AG10803 (cell line): ENCODE measurements at places on chromosomes 11 and 22.
A peak's percentile ranks its signal among the peaks of the same experiment; 100 is the strongest.

DNA sequence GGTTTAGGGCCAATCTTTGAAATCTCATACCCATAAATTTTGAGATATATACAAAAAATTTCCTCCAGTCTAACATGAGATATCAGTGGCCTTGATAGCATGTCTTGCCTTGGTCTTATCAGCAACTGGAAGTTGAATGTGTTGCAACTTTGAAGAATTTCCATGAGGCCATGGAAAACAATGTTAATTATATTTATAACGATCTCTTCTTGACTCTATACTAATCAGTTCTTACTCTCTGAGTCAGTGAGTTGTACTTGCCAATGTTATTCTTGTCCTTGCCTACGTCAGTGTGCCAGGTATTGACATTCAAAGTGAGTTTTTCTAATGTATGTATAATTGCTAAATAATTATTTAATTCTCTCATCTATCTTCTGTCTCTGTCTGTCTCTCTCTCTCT lies 535.1 kb downstream of the KCNA4 start:
- no peak for DNase-seq

DNA sequence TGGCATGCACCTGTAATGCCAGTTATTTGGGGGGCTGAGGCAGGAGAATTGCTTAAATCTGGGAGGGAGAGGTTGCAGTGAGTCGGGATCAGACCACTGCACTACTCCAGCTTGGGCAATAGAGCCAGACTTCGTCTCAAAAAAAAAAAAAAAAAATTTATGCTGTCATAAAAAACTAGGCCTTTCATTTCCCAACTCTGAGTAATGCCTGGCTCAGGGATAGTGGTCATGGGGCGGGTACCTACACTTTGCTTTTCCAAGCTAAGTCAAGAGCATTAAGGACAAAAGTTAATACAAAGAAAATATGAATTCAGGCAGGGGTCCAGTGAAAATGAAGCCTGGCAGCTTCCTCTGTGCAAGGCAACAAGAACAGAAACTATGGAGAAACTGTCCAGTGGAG lies 16.3 kb downstream of the CPSF7 start:
- peak; percentile 52 for DNase-seq

DNA sequence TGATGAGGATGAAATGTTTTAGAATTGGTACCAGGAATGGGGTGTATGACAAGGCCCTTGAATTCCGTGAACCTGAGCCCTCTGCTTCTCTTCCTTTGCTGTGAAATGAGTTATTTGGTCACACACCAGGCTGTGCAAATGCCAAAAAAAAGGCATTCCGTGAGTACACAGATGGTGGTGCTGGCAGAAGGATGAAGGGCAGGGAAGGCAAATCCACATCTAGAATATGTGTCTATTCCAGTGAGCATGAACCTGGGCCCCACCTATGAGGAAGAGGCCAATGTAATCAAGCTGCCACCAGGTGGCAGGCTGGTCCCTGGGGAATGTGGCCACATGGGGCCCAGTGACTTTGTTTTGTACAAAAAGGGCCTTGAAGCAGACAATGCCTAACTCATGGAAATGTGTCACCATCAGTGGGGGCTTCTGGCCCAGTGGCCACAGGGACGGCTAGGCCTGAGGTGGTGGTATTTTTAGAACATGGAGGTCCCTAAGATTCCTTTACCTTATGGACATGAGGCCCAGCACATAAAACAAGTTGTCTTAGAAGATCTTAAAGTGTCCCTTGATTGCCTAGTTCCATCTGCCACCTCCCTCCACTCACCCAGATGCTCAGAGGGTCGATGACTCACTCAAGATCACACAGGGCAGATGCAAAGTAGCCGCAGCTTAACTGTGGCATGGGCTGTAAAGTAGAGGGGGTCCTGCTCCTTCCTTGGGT lies 3.9 kb upstream of the RNF215 start:
- peak; percentile 58 for DNase-seq

- DNase-seq: no peak
Measured at GRCh38 chr11:124310721-124311120, 3.0 kb downstream of the OR8D1 start.

- no peak for DNase-seq
Measured at GRCh38 chr11:1825785-1826451, 8.9 kb upstream of the SYT8 start.

GRCh38 chr11:100827934-100828661 lies 141.0 kb downstream of the ARHGAP42 start:
- DNase-seq: no peak

DNA sequence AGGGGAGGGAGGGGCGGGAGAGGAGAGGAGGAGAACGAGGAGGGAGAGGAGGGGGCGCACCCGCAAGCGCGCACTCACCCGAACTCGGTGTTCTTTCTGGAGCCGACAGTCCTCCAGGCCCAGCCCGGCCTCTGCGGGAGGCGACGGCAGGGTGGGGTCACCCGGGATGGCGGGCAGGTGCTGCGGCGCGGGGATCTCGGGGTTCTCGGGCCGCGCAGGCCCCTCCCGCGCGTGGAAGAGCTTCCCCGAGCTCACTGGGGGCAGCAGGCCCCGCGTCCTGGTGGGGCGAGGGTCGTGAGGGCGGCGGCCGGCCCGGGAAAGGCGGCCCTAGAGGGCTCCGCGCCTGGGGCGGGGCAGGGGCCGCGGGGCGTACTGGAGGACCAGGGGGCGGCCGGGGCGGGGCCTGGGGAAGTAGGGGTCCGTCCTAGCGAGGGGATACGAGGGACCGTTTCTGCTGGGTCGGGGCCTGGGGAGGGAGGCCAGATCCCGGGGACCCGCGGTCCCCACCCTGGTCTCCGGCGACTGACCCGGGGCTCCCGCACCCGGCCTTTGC lies 5.2 kb downstream of the LMNTD2 start:
- DNase-seq: no peak

DNA sequence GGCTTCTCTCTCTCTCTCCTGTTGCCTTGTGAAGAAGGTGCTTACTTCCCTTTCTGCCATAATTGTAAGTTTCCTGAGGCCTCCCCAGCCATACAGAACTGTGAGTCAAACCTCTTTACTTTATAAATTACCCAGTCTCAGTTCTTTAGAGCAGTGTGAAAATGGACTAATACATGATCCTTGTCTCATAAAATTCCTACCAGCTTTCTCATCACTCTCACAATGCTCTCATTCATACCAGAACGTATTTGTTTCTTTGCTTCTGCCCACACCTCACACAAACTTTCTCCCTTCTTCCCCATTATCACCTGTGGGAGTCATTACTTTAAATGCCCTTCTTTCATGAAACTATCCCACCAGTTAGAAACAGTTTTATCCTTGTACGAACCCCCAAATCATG lies 62.7 kb upstream of the ARHGAP42 start:
- DNase-seq: no peak

DNA sequence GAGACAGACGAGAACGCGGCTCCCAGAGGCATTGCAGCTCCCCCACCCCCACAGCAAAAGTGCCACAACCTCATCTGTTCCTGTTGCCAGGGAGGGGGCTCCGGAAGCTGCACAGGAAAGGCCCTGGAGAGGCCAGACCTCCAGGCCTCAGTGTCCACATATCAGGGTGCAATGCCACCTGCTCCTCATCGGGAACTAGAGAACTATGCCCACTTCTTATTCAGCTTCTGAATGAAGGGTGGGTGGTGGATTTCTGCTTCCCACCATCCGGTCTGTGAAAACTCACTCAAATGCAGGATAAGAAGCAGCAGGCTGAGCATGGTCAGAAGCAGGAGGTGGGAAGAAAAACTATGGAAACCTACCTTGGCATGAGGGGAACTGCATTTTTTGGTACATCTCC lies 105.9 kb downstream of the MED15 start:
- no peak for DNase-seq

DNA sequence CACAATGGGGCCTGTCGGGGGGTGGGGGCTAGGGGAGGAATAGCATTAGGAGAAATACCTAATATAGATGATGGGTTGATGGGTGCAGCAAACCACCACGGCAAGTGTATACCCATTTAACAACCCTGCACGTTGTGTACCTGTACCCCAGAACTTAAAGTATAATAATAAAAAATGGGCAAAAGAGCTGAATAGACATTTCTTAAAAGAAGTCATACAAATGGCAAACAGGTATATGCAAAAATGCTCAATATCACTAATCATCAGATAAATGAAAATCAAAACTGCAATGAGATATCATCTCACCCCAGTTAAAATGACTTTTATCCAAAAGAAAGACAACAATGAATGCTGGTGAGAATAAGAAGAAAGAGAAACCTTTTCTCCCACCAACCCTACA lies 363.7 kb upstream of the MPPED2 start:
- DNase-seq: no peak

GRCh38 chr11:71934213-71934612 lies 5.4 kb downstream of the RNF121 start:
- DNase-seq: no peak

GRCh38 chr22:46976143-46976542 lies 213.7 kb downstream of the TBC1D22A start:
- no peak for DNase-seq

GRCh38 chr22:22698263-22698750 lies 53.9 kb downstream of the GGTLC2 start:
- DNase-seq: no peak

GRCh38 chr11:131463649-131464425 lies 93.4 kb downstream of the NTM start:
- DNase-seq: no peak

- no peak for DNase-seq
Measured at GRCh38 chr22:22940961-22941605, 53.5 kb downstream of the IGLL5 start.

DNA sequence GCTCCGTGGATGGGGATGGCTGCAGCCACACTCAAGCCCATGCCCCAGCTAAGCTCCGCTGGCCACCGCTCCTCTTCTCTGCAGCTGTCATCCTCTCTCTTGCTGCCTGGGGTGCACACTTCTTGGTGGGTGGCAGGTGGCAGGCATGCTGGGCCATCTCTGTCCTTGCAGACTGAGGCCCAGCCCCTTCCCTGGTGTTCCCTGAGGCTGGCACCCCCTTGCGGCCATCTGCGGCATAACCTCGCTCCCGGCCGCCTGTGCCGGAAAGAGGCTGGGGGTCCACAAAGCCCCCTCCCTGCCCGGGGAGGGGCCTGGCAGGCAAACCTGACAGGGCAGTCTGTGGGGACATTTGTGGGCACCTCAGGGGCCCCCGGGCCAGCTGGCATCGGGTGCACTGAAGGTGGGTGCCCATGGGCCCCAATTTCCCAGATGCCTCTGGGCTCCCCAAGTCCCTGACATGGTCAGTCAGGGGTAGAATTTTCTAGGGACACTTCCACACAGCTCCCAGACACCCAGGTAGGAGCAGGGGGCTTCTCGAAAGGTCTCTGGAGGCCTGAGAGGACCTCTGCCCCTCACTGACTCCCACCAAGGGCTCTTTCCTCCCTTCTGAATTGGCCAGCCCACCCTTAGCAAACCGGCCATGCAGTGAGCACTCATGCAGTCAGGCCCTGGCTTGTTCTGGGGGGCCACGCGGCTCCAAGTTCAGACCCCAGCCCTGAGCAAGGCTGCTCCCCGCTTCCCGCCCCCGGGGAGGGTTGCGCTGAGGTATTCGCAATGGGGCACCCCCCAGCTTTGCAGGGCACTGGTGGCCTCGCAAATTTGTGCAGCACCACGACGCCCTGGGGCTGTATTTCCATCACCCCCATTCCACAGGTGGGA lies 23.5 kb upstream of the TH start:
- peak; percentile 9 for DNase-seq

DNA sequence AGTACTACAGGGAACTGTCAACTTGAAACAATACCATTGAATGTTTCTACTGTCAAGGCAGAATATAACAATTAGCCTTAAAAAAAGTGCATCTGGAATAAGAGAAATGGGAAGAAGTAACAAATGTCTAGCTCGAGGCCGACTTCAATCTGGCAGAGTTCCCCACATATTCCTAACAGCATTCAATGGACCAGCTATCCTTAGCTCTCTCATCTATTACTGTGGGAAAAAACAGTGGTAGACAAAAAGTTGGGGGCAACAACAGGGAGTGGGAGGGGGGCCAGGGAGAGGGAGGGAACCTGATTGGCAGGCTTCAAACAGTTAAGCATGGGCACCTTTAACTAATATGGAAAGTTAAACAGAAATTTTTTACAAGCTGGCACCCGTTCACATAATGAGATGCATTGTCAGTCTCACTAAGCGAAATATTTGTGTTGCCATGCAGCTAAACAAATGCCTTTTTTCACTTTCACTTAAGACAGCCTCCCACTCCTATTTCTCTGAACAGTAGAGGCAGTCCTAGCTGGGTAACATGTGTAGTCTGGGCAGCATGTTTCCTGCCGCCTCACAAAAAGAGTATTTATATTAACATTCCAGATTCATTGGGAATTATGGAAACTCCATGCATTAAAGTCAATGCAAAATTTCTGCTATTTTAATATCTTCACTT lies 62.2 kb upstream of the SOX6 start:
- DNase-seq: no peak

GRCh38 chr11:69636512-69637197 lies 4.3 kb upstream of the CCND1 start:
- peak; percentile 94 for DNase-seq

DNA sequence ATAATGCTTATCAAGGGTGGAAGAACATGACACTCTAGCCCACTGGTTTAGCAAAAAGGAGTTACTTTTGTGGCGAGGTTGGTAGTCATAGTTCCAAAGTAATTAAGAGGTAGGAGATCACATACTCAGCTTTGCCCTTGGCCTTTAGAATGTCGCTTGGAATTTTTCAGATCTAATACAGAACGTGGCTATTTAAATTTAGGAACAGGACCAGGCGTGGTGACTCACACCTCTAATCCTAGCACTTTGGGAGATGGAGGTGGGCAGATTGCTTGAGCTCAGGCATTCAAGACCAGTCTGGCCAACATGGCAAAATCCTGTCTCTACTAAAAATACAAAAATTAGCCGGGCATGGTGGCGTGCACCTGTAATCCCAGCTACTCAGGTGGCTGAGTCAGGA lies 26.1 kb upstream of the ZNRF3 start:
- no peak for DNase-seq

GRCh38 chr11:63845911-63846310 lies 7.0 kb downstream of the MARK2 start:
- DNase-seq: no peak

- no peak for DNase-seq
Measured at GRCh38 chr11:92035488-92035887, 189.1 kb upstream of the FAT3 start.

DNA sequence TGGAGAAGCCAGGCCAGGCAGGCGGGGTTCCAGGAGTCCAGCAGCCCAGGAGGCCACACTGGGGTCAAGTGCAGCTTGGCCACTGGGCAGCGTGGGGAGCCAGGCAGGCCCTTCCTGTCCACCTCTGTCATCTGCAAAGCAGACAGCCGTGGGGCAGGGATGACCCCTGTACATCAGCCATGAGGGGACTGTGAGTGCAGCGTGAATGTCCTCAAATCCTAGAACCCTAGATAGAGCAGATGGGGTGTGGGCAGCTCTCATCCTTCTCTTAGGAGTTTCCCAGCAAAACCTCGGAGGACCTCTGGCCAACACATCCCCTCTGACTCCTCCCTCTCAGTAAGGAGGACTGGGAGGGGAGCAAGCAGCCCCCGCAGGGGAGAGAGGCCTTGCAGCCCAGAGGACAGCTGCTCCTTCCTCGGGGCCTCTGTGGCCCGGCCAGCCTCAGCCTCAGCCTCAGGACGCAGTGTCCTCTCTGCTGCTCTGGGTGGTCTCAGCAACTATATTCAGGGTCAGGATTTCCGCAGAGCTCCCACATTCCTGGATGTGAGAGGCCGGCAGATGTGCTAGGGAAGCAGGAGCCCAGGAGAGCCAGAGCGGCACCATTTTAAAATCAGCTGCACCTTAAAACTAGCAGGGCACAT lies 820.5 kb downstream of the BRD1 start:
- DNase-seq: no peak
